ENCODE measurements at places on chromosomes 2 and 18.

DNA sequence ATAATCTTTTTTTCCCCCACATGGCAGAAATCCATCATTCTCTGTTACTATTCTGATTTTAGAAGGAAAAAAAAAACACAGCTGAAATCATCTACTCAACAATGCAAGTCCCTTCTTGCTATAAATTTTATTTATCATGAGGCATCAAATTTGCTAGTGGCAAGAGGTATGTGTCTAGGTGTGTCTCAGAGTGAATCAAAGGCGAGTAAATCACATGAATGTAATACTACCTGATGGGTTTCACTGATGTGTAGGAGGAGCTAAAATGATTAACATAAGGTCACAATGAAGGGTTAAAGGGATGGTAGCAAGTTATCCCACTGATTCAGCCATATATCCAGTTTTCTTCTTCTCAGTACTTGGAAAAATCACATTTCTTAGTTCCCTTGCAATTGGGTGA lies 24.5 kb upstream of the PELI1 start:
- DNase-seq: no peak

GRCh38 chr2:21392649-21393048 lies 268.9 kb downstream of the TDRD15 start:
- DNase-seq: no peak

GRCh38 chr2:61135510-61135909 lies 26.5 kb upstream of the C2orf74 start:
- no peak for DNase-seq

- DNase-seq: no peak
These were observed 766.9 kb downstream of the TDRD15 start for GRCh38 chr2:21890716-21891115.

DNA sequence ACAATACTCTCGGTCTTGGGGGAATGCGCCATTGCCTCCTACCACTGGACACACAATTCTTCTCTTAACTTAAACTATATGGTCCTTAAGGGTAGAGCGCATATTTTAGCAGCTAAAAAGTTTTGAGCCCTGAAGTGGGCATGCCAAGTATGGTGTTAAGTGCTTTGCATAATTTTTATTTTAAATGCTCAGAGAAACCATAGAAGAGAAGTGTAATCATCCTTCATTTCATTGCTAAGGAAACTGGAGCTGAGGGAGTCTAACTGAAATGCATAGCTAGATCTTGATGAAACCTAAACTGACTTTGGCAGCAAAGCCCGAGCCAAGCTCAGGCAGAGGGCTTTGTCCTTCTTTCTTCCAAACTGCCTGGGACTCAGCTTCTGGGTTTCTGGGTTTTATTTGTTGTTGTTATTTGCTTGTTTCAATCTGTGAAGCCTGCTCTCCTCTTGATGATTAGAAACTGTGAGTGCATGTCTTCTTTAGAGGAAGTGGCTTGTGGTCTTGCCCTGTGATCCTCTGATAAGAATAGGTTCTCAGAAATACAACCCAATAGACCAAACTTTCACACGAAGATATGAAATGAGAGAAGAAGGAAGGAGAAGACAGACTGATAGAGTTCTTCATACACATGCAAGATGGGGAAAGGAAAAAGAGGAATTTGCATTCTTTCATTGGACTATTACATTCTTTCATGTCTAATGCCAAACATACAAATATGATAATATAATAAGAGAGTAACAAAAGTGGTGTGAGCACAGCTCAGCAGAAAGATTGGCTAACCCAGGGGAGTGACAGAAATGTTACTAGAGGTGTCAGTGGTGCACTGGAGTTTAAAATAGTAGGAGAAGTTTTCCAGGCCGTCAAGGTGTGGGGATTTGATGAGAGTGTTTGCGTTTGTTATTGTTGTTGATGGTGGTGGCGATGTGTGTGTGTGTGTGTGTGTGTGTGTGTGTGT lies 7.5 kb upstream of the RNF144A start:
- no peak for DNase-seq

DNA sequence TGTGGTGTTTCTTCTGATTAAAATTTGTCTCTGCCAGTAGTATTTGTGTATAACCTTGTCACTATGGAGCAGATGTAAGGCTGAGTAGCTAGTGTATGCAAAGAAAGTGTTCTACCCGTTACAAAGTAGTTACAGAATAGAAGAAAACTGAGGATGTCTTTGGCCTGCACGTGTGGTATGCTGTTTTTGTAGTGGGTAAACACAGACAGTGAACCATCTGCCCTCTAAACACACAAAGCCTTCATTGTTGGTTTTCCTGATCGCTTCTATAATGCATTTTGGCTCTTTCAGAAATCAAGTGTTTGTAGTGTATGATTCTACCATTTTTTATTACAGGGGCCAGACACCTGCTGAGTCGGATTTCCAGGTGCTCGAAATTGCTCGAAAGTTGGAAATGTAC lies 61.5 kb downstream of the FARP2 start:
- no peak for DNase-seq

DNA sequence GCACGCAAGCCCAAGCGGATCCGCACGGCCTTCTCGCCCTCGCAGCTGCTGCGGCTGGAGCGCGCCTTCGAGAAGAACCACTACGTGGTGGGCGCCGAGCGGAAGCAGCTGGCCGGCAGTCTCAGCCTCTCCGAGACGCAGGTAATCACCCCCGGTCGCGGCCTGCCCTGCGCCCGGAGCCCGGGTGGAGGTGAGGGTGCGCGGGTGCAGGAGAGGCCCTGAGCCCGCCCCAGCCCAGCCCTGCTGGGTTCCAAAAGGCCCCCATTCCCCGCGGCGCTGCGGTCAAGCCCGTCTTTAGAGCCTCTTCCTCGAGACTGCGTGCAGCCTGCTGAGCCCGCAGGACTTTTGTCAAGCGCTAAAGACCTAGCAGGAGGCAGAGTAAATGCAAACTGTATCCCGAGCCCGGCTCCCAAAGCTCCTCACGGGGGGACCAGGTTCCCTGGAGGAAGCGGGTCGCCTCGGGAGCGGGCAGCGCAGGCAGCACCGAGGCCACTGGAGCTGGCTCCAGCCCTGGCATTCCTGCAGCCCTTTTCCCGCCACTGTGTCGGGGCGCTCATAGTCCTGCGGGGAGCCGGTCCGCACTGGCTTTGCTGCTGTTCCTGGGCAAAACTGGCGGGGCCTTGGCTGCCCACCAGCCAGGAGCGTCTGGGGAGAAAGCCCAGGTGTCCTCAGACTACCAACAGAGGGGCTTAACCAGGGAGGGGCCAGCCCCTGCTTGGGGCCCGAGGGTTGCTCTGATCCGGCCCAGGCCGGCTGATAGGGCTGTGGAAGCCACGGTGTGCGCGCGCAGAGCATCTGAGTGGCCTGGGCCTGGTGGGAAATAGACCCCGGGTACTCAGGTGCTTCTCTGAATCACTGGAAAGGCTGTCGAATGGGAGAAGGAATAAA lies 7.3 kb downstream of the EMX1 start:
- DNase-seq: no peak

- no peak for DNase-seq
These were observed 154.7 kb downstream of the QPCT start for GRCh38 chr2:37499113-37499512.

GRCh38 chr2:136107051-136108033 lies 10.6 kb downstream of the CXCR4 start:
- no peak for DNase-seq

GRCh38 chr2:219228041-219228910 lies 1.2 kb downstream of the ATG9A start:
- DNase-seq: no peak

- no peak for DNase-seq
These were observed 34.0 kb downstream of the ST6GAL2 start for GRCh38 chr2:106851881-106852501.

- DNase-seq: no peak
These were observed 10.1 kb upstream of the NARS1 start for GRCh38 chr18:57631697-57632096.

DNA sequence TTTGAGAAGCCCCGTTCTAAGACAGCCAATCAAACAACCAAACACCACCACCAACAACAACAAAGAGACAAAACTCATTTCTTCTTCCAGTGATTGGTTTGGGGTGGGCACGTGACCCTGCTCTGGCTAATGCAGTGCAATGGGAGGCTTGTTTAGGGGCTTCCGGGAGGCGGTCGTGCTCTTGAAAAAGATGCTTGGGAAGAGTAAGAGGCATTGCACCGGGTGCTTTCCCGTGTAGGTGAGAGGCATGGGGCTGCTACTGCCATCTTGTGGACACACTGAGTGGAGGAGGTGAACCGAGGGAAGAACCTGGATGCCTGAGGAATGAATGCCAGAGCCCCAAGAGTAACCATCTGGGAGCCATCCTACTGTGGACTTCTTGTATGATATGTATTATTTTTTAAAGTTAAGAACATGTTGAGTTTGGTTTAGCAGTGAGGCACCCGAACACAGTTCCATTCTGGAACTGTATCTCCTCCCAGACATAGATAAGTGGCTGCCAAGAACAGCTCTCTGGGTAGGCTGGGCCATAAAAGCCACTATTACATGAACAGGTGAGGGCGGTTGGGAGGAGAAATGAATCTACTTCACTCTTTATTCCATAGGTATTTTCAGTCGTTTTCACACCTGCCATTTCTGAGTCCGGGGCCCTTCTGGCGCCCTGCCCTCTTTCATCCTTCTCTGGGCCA lies 19.1 kb upstream of the ARHGAP25 start:
- no peak for DNase-seq

DNA sequence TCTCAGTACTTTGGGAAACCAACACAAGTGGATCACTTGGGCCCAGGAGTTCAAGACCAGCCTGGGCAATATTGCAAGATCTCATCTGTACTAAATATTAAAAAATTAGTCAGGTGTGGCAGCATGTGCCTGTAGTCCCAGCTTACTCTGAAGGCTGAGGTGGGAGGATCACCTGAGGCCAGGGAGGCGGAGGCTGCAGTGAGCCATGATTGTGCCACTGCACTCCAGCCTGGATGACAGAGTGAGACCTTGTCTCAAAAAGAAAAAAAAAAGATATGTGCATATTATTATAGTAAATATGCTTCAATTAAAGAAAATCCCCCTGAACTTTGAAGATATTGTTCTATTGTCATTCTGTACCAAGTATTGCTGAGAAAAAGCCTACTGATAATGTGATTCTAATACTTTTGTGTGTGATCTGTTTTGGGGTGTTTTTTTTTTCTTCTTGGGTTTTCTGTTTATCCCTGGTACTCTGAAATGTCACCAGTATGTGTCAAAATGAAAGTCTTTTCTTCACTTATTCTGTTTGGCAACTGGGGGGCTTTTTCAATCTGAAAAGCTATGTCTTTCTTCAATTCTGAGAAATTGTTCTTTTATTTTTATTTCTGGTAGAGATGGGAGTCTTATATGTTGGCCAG lies 13.2 kb downstream of the NEURL3 start:
- DNase-seq: no peak
